NCI-H146 (cell line): ENCODE measurements at places on chromosomes 12 and 14.

- peak; percentile 51 for DNase-seq
Measured at GRCh38 chr14:29217813-29218450, 451.3 kb downstream of the FOXG1 start.

GRCh38 chr12:116996621-116997020, 85.9 kb downstream of the FBXW8 start:
- no peak for DNase-seq

DNA sequence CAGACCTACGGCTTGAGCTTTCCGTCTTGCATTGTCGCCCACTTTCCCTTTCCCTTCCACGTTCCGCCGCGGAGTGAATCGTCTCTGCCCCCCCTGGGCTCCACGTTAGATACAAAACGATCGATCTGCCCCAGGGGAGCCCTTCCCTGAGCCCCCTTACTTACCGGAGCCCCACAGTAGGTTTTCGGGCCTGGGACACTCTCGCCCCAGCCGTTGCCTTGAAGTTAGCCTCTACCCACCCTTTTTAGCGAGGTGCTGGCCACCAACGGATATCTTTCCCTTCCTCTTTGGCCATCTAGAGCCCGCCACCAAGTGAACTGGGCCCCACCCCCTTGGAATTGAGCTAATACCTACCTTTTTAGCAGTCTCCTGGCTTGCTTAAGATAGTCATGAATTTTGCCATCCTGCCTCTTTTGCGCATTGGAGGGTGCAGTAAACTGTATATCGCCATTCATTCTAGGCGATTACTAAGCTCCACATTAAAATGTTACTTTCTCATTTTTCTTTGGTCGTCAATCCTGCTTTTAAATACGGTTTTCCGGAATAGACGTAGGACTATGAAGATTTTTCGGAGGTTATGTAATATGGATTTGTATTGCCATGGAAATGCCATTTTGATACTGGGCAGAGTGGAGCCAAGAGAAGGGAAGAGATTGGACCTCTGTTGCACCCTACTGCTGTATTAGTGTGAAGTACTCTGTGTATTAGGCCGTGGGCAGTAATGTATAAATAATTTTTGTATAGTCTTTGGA, 764 bp downstream of the RBM25 start:
- DNase-seq: peak; percentile 35

GRCh38 chr12:131574395-131574771, 136.5 kb upstream of the SFSWAP start:
- DNase-seq: no peak

GRCh38 chr12:8696442-8697090, 1.2 kb upstream of the RIMKLB start:
- no peak for DNase-seq

DNA sequence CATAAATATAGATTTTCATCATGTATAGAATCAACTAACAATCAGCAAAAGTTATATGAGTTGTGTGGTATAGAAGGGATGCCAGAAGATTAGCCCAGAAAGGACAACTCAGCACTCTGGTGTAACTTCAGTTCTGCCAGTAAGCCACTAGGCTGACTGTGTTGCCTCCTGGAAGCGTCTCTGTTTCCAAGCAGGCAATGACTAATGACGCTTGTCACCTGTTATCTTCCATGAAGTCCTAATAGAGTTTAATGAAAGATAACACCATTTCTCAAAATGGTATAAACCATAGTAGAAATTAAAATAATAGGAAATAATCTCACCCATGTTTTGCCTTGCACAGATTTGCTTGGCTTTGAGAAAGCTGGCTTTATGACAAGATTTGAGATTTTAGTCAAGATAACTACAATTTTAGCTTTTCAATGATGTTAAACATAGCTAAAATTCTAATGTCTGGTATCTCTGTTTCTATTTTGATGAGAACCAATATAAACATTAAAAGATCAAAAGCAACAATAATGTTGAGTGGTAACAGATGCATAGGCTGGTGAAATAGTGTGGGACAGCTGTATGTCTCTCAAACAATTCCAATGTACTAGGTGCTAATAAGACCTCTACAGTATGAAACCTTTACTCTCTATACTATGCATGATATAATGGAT, 9.0 kb upstream of the RNU6-7 start:
- DNase-seq: no peak

DNA sequence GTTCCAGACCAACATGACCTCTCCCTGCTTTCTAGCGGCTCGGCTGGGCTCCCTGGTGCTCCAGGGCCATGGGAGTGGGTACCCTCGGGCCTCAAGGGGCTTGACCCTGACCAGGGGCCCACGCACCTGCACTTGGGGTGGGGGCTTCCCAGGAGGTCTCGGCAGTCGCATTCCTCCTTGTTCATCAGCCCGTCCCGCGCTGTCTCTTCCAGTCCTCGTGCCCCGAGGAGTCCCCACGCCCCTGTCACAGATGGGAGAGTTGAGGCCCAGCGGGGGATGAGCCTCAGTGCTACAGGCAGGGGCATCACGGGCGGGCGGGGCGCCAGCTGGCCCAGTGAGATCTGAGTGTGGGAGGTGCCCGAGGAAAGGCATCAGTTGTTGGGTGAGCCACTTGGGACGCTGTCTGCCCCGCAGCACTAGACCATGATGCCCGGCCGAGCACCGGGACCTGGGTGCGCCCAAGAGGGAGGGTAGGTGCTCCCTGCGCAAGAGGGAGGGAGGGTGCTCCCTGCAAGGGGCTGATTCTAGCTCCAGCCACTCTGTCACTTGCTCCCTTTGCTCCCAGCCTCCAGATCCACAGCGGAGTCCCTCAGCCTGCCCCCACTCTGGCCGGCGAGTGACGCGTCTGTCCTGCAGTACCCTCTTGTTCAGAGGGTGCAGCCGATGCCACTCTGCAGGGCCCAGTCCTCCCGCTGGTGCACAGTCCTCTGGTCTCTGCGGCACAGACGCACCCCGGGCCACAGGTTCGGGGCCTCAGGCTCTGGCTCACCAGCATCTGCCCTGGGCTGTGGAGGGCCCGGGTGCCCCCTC, 23.8 kb downstream of the MMP17 start:
- no peak for DNase-seq

GRCh38 chr12:105803292-105803691, 335.5 kb downstream of the NUAK1 start:
- no peak for DNase-seq

DNA sequence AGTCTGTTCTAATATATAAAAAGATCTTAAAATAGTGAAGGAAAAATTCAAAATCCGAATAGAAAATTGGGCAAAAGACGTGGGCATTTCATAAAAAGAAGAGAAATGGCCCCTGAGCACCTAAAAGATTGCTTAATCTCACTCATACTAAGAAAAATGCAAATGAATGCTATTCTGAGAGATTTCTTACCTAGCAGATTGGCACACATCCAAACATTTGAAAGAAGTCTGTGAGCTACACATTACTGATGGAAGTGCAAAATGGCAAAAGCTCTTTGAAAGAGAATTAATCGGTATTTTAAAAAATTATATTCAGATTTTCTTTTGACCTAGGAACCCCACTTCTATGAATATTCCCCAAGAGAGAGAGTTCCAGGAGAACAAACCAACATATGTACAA, 280.4 kb upstream of the GARIN6 start:
- no peak for DNase-seq

- DNase-seq: peak; percentile 74
Measured at GRCh38 chr12:51217133-51217967, 512 bp downstream of the POU6F1 start.

DNA sequence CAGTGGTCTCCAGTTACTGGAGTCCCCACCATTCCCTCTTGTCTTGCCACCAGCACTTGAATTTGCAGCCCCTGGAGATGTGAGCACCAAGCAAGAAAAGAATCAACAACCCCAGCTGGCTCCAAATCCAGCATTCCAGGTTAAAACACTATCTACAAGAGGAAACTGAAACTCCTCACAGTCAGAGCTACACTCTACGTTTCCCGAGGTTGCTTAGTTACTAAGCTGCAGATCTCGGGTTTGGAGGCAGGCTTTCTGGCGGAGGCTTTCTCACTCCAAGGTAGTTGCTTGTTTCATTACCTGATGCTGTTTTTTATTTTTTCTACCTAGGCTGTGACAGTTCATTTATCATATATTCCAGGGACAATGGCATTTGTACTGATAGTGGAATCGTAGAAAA, 248.1 kb downstream of the GLT1D1 start:
- DNase-seq: no peak

DNA sequence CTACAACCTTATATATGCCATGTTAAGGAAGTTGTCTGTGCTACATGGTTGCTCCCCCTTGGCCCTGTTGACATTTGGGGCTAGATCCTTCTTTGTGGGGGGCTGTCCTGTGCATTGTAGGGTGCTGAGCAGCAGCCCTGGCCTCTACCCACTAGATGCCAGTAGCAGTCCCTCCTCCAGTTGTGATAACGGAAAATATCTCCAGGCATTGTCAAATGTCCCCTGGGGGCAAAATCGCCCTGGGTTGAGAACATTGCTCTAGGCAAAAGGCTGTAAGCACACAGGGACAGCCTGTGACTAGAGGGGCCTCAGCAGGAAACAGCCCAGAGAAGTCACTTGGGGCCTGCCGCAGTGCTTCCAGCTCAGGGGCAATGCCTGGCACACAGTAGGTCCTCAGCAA, 1100.3 kb downstream of the BCL11B start:
- DNase-seq: no peak

GRCh38 chr14:61187196-61187905, 93.8 kb downstream of the TMEM30B start:
- peak; percentile 12 for DNase-seq

- no peak for DNase-seq
Measured at GRCh38 chr12:125187148-125187745, 122.0 kb downstream of the AACS start.

- DNase-seq: peak; percentile 8
Measured at GRCh38 chr12:84077679-84078078, 834.9 kb downstream of the SLC6A15 start.

- no peak for DNase-seq
Measured at GRCh38 chr12:53424626-53425514, 1.2 kb downstream of the AMHR2 start.

- no peak for DNase-seq
Measured at GRCh38 chr14:67941456-67942018, 122.0 kb downstream of the RAD51B start.

- peak; percentile 61 for DNase-seq
Measured at GRCh38 chr12:110073049-110073831, 24.9 kb upstream of the C12orf76 start.

DNA sequence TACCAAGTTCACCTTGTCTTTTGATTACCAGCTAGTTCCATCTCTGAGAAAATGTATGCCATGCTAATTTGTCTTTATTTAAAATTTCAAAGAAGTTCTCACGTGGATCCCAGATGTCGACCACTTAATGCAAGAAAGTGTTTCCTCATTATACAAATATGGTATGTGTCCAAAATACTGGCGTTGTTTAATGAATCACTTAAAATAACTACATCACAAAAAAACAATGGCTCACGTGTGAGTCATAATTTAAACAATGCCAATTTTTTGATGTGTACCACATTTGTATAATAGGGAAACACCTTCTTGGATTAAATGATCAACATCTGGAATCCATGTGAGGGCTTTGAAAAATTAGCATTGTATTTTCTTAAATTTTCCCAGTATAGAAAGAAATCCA, 40.8 kb downstream of the DBX2 start:
- no peak for DNase-seq

- no peak for DNase-seq
Measured at GRCh38 chr12:25497021-25497420, 56.1 kb downstream of the LMNTD1 start.

DNA sequence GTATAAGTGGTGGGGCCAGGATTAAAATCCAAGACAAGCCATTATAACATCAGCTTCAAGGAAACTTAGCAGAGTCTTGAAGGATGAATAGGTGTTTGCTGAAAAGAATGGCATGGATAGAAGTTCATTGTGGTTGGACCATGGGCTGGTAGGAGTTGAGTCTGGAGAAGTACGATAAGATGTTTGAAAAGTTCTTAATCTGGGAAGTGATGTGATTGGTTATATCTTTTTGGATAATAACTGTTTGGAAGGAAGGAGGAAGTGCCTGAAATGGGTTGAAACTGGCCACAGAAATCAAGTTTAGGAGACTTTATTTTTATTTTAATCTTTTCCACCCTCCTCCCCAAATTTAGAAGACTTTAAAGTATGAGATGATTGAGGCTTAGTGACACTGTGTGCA, 4.9 kb downstream of the DENR start:
- no peak for DNase-seq

GRCh38 chr14:42980419-42980818, 1373.7 kb downstream of the LRFN5 start:
- DNase-seq: no peak

DNA sequence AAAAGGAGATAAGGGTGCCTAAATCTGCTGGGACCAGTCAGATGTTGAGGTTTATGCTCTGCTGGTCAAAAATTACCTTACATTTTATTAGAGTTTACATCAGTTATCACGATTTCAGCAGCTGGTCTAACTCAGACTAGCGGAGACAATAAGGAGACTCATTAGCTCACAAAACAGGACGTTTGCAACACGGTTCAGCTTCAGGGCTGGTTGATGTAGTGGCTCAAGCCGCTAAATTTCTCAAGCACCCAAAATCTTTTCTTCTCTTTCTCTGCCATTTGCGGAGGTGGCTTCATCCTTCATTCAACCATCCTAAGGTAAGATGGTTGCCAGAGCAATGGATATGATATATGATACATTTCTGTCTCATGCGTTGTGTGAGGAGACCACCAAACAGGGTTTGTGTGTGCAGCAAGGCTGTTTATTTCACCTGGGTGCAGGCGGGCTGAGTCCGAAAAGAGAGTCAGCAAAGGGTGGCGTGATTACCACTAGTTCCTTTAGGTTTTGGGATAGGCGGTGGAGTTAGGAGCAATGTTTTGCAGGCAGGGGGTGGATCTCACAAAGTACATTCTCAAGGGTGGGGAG, 30.3 kb upstream of the CLIP1 start:
- DNase-seq: no peak

DNA sequence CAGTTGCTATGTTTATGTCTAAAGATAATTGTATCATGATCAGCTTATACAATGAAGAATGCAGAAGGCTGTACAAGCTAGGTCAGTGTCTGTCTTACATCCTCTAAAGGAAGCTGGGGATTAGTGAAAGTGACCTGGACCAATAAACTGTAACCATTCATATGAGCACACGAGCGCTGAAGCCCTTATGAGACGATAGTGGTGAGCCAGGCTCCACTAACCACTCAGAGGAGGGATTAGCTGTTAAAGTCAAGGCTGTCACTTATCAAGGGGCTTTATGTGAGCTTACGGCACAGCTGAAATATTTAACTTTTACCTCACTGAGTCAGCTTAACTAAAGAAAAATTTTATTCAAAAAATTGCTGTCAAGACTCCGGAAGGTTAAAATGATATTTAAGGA, 30.3 kb downstream of the NDUFA12 start:
- DNase-seq: no peak

GRCh38 chr14:64971943-64972791, at the start of gene RAB15:
Gene RAB15, minus strand, starts transcription at chr14:64972336. Its CDS starts 260 bp downstream, at chr14:64972076.
- DNase-seq: peak; percentile 36
